ENCODE measurements at places on chromosomes 4 and X. TPM values are rescaled to one million over a fixed set of nuclear protein-coding genes. Genes with fewer than 3 reads are reported as not detected.

OPHN1 gene
- 4.5 TPM for polyA plus RNA-seq

BBS7 gene
- polyA plus RNA-seq = 18.3 TPM

TMEM129 gene
- 30.6 TPM for polyA plus RNA-seq

GAB1 gene
- 2.8 TPM for polyA plus RNA-seq

MGARP gene
- 34.7 TPM for polyA plus RNA-seq

HTN1 gene
- not detected for polyA plus RNA-seq

ZRSR2 gene
- polyA plus RNA-seq = 9.0 TPM

GRCh38 chr4:155684423-155684822, 17.8 kb downstream of the GUCY1A1 start:
- DNase-seq = no peak

- peak; percentile 93 for DNase-seq
Observed at GRCh38 chr4:125191232-125191631, 123.5 kb upstream of the FAT4 start.

DNA sequence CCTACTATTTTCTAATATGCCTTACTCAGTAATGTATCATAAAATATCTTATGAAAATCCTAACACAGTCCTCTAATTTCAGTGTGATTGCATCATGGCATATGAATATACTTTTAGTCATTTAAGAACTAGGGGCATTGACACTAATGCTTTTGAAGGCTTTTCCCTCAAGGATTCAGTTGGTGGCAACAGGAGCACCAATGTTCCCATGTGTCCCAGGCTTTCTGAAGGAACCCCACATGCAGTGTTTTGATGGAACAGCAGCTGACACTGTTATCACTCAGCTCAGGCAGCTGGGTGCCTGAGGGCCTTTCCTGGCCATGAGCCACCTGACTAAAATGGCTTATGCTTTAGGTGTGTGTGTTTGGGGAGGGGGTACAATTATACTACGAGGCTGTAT, 348.3 kb downstream of the ARHGAP24 start:
- peak; percentile 62 for DNase-seq

GRCh38 chr4:1359144-1359501, 12.1 kb downstream of the UVSSA start:
- DNase-seq = no peak

DNA sequence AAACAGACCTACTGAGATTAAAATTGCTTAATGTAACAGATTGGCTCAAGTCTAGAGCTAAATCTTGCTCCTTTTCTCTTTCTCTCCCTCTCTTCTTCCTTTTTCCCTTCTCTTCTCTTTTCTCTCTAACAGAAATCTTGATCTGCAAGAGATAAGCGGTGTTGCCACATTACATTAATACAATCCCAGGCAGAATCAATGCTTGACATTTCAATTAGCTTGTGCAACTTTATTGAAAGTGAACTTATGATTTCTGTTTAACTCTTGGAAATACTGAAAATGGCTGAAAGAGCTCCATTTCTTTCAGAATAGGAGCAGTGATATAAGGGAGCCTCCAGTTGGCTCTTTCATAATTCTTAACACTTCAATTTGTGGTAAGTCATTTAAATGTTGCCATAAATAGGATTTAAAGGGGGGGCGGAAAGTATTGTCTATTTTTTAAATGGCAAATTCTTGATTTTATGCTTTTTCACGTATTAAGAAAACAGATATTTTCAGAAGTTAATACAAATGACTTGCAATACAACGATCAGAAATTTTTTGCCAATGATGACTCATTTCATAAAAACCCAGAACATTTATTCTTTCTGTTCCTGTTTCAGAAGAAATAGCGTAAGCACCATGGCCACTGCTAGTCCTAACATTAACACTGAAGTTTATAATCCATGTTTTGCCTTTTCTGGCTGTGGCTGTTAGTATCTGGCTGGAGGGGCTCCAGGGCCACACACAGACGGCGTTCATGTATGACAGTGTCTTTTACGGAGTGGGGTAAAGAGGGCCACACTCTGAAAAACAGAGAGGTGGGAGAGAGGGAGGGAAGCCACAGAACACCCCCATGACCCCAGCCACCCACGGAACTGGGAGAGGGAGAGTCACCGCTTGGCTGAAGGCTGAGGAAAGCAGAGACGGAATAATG, 115.7 kb upstream of the FAT1 start:
- DNase-seq = peak; percentile 92

DNA sequence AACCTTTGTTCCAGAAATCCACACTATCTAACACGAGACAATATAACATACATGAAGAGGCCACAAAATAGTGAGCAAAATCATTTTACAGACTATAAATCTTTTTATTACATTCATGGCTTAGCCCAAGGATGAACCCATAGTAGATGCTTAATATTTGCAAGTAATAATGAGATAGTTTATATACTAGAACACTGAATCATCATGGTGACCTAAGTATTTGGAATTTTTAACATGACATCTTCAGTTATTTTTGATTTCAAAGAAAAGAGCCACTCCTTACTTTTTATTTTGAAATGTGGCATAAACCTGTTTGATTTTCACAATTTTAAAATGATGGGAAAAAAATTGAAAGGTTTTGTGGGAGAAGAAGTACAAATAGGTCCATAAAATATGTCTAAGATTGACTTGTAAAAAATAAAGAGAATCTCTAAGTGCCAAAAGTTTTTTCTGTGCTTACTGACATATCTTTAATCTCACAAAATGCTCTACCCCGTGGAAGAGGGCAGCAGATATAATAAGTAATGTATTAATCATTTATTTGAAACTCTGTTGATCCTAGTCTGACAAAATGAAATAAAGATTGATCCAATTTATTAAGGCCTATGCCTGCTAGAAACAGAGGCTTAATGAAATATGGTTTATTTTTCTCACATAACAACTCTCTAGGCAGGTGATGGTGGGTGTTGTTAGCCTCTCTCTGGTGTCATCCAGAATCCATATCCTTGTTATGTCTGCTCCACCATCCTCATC, 224.5 kb upstream of the CENPE start:
- no peak for DNase-seq

GRCh38 chr4:110361921-110362320, 114.0 kb upstream of the ENPEP start:
- no peak for DNase-seq

GRCh38 chr4:72919464-72919863, 150.1 kb downstream of the COX18 start:
- DNase-seq = no peak

GRCh38 chr4:169963998-169964397, 62.2 kb downstream of the MFAP3L start:
- no peak for DNase-seq

DNA sequence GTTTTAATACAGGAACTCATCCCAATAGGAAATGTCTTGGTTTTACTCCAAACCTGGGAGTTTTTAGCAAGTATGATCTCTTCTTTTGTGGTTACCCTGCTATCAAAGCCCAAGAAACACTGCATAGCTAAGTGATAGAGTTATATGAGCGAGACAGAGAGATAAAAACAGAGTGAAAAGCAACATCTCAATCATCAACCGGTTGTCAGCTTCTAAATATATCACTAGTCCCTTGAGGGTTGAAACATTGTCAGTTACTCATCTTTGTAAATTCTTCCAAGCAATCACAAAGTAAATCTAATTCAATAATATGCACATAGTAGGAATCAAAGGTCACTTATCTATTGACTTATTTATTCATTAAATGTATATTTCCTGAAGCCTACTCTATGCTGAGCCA, 483.9 kb downstream of the IDS start:
- DNase-seq = no peak

DNA sequence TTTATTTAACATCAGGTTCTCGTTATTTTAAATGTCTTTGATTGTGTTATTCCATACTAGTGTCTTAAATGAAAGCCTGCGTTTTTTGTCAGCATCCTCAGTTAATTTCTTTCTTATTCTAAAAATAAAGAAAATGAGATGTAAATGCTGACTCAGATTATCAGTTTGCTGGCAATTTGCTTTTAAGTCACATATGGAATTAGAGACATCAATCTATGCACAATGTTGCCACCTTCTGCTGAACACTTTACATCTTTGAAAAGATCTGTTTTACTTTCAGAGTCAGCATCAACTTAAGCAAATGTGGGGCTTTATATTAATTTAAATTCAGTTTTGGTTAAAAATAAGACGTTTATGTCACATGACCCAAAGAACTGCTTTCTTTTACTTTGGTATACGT, 99.2 kb downstream of the ADGRL3 start:
- no peak for DNase-seq

DNA sequence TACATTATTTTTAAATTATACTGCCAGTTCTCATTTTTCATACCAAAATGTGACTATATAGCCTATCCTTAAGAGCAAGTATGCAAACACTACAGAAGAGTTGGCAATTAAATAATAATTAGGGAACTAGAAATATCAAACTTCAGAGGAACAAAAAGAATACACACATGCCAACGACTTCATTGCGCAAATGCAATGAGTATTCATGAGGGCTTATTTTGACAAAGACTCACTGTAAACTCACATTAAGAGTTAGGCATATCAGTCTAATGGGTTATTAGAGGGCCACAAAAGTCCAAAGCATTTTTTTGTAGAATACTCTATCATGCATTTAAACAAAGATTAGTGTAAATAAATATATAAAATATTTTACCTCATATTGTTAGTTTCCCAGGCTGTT, 31.6 kb downstream of the SLC10A7 start:
- no peak for DNase-seq

Measured in IMR-90 (cell line).